ENCODE measurements at places on chromosomes 12 and 14.

DNA sequence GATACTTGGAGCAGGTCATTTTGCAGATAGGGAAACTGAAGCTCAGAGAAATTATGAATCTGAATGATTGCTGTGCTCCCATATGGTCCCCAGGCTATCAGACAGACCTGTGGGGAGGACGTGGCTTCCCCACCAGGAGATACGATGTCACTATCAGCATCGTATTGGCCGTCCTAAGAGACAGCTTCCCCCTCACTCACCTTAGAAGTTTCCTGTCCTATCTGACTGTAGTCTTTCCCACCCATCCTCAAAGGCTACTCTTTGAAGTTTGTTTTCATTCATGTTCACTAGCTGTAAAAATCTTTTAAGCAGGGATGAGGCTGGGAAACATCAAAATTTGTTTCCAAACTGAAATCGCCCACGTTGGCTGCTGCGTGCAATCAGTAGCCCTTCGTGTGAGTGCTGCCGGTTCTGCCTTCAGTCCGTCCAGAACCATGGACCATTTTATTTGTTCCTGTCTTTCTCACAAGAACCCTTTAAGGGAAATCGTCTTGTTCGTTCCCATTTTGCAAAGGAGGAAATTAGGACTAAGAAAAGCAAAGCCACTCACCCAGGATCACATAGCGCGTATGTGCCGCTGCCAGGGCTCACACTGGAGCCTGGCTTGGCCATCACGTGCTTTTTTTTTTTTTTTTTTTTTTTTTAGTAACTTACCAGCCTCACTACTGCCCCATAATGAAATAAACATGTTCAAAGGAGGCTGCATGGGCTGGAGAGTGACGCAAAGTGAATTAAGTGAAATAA lies 1.0 kb upstream of the KDM2B start:
- DNase-seq = peak; percentile 36

- DNase-seq = no peak
Measured at GRCh38 chr14:63297372-63298063, 21.2 kb downstream of the GPHB5 start.

DNA sequence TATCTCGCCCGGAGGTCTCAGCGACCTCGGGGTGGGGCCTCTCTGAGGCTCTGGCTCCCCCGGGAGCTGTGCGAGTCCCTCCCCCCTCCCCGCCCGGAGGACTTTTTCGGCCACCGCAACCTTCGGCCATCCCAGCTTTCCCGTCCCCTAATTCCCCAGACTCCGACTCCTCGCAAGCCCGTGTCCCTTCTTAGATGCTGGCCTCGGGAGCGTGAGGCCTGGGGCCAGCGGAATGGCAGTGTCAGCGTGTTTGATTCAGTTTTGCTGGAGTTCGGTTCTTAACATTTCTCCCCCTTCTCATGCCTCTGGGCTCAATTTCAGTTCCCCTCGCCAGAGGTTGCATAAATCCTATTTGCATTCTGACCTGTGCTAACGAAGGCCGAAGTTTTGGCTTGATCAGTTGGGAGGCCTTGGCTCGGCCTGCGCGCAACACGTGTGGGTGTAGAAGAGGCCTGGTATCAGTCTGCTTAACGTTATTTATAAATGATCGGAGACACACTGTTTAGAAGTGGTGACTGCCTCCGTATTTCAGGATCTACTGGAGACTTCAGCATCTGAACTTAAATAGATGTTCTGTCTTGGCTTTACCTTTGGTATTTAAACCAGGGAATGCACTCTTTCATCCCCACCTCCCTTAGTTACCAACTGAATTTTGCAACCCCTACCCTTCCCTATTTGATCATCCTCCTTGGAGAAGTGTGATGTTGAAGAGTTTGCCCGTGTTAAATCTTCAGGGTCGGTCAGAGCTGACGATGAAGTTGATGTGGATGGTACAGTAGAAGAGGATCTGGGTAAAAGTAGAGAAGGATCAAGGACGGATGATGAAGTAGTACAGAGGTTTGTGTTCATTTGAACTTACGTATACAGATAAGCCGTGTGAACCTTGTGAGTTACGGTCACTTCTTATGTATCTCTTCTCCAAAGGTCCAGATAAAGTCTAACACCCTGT lies 851 bp downstream of the HSP90B1 start:
- peak; percentile 33 for DNase-seq

DNA sequence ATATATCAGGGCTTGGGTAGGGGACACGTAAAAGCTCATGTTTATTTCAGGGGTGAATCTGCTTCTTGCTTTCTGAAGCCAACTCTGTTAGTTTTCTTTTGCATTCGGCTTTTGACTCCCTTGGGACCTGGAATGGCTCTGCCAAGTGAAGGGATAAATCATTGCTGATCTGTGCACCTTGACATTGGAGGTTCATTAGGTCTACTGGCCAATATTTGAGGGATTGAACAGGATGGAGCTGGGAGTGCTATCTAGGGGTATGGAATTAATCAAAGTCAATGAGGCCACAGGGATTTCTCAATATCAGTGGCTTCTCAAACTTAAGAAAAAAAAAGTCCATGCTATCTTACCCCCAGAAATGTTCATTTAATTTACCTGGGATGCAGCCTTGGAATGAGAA lies 203.5 kb upstream of the RMST start:
- no peak for DNase-seq

GRCh38 chr12:104464899-104465298 lies 8.2 kb downstream of the CHST11 start:
- DNase-seq = no peak

GRCh38 chr12:27899151-27899661 lies 73.3 kb downstream of the PTHLH start:
- DNase-seq = peak; percentile 66

GRCh38 chr14:97217111-97217885 lies 420.1 kb downstream of the VRK1 start:
- no peak for DNase-seq

DNA sequence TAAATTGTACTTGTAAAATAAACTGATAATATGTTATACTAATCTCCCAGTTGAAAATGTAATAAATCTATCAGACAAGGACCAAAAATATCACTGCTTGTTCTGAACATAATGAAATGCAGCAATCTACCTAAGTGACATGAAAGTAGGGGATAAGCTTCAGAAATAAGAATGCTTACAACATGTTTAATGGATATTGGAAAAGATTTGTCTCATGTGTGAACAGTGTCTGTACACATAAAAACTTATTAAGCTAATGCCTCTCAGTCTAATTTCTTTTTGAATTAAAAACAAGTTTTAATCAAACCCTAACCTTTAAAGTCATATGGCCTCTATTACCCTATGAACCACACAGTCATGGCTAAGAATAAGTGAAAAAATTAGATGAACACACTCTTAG lies 465.3 kb downstream of the MDGA2 start:
- DNase-seq = no peak

Data from renal cortical epithelial cell (primary cell).